Fibroblast of skin of right biceps (primary cell): ENCODE measurements at places on chromosomes 12 and 14.
A peak's percentile ranks its signal among the peaks of the same experiment; 100 is the strongest.

DNA sequence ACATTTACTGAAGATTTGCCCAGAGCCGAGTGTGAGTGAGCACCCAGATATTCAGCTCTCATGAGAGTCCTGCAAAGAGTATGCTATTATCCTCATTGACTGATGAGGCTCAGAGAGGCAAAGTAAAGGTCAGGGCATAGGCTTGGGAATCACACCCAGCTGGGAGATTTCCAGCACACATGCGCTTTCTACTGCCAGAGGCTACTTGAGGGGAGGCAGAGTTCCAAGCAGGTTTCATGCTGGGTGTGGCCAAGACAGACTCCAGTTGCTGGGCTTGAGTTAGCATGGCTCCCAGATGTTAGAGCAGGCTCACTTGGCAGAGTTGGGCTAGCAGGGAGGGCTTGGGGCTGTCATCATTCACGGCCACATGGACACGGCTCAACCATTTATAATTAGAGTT is 14.4 kb upstream of the FAM181A start:
- DNase-seq, result no peak

- DNase-seq, result no peak
Measured at GRCh38 chr12:92544322-92544721, 158.5 kb upstream of the PLEKHG7 start.

DNA sequence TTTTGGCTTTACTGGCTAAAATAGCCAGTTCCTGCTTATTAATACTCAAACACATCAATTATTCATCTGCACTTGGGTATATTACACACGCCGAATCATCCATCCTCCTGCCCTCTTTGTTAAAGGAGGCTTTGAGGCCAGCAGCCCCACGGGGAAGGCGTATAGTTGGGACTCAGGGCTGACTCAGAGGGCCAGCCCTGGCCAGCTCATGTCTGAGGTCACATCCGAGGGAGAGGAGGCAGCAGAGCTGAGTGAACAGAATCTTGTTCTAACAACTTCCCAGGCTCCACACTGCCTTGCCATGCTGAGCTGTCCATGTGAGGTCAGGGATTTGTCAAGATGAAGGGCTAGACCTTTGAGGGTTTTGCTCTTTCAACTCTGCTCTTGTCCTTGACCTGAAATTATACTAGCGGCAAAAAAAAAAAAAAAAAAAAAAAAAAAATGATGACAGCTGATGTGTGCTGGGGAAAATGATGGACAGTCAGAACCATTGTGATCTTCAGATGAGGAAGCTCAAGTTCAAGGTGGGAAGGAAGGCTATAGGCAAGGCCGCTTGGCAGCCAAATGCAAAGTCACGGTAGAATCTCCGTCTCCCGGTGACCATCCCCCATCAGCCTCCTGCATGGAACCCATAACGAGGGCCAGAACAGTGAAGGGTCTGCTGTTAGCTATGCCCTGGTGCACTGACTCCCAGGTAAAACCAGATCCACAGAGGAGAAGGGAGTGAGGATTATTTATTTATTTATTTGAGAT is 12.5 kb upstream of the MARK3 start:
- DNase-seq, result peak; percentile 93

GRCh38 chr12:111645433-111645832 is 40.3 kb downstream of the BRAP start:
- no peak for DNase-seq

- DNase-seq, result peak; percentile 78
Measured at GRCh38 chr12:64180951-64181350, 41.1 kb downstream of the KICS2 start.

DNA sequence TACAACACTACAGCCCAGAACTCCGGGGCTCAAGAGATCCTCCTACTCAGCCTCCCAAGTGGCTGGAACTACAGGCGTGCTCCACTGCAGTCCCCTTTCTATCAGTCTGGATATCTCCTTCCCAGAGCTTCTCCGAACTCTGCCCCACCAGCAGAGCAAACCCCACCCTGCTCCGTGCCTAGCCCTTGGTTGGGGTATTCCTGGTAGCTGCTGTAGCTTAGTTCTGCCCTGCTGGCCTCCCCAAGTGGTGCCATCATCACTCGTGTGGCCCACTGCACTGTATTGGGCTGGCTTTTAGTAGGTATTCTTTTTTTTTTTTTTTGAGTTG is 9.5 kb downstream of the HSP90AA1 start:
- DNase-seq, result no peak

DNA sequence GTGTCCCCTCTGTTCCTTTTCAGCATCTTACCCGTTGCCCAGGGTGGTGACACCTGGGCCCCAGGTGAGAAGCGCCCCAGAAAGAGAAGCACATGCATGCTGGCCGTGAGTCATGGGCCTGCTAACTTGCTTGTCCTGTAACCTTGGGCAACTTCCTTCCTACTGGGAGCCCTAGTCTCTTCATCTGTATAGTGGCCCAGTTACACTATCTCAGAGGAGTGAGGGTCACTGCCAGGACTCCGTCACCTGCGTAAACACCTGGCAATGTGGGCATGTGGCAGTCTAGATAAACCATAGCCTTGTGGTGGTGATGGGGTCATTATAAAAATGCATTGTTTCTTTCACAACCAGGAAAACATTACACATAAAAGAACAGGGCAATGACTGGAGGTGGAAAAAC is 125.2 kb downstream of the SLC25A47 start:
- no peak for DNase-seq

DNA sequence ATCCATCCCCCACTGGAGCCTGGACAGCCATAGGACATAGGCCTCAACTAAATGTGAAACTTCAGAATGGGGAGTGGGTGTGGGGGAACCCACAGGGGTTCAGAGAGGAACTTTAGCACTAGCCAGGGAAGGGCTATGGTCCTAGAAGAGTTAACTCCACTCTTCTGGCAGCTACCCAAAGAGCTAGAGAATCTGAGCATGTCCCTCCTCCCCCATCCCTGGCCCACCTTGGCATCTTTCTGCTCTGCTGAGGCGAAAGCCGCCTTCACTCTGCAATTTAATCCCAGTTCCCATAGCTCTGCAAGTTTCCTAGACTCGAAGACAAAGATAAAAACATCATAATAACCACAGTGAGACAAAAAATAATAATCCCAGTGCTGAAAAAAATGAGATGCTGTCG is 214.7 kb upstream of the RTL1 start:
- DNase-seq, result no peak

- peak; percentile 20 for DNase-seq
Measured at GRCh38 chr12:63802012-63802608, 22.4 kb downstream of the RXYLT1 start.

DNA sequence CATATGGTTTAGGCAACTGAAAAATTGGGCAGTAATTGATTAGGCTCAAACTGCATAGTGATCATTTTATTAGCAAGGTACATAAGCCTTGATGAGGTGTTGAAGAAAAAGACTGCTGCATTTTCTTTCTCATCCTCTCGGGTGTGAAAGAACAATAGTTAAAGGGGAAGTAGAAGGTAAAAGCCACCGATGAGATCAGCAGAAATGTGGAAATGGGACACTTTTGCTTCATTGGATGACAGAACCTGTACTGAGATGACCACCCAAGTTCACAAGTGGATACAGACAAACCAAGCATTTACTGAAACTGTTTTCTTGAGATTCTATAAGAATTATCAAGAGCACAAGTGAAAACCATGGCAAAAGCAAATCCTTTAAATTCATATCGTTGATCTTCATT is 184.0 kb downstream of the TMX1 start:
- DNase-seq, result no peak

DNA sequence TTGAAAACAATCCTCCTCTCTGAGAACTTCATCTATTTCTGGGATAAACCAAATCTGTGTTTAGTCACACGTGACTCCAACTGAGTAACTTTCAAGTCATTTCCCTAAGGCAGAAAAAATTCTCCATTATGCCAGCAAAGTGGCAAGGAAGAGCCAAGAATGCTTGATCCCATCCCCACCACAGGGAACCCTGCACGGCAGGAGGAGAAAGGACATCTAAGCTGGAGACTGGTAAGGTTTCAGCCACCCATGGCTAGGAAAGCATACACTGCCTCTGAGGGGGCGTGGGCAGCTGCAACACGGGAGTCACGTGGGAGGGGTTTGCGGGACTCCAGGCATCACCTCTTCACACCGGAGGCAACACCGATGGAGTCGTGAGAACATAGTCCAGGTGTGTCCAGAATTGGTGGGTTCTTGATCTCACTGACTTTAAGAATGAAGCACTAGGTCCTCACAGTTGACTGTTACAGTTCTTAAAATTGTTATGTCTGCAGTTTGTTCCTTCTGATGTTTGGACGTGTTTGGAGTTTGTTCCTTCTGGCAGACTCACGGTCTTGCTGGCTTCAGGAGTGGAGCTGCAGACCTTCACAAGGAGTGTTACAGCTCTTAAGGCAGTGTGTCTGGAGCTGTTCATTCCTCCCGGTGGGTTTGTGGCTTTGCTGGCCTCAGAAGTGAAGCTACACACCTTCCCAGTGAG is 2.7 kb upstream of the SIVA1 start:
- no peak for DNase-seq

DNA sequence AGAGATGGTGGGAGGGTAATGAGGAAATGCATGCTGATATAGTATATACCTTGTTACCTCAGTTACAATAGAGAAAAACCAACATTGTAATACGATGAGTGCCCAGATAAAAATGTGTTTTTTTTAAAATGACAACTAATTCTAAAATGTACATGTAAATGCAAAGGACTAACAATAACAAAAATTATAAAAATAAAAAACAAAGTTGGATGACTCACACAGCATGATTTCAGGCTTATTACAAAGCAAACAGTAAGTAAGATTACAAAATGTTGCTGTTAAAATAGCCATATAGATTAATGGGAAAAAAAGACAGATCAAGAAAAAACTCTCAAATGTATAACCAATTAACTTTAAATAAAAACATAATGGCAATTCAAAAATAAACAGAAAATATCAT is 1099.4 kb downstream of the FSCB start:
- DNase-seq, result no peak

DNA sequence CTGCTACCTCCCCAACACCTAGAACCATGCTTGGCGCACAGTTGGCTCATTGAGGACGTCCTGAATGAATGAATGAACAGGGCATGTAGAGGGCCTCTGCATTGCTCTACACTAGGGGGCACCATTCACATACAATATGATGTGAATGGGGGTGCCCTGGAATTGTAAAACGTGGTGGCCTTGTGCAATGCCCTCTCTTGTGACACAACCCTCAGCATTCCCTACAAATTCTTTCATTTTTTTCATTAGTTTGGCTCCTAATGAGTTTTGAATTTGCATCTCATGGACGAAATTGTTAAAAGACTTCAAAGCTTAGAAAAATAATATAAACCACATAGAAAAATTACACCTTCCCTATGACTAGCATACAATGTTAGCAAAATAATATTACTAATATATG is 2.3 kb upstream of the DIO2 start:
- DNase-seq, result peak; percentile 68

GRCh38 chr12:48995086-48995879 is 3.9 kb downstream of the DDN start:
- DNase-seq, result peak; percentile 81

GRCh38 chr14:22478670-22479069 is 110.4 kb downstream of the DAD1 start:
- DNase-seq, result peak; percentile 50

DNA sequence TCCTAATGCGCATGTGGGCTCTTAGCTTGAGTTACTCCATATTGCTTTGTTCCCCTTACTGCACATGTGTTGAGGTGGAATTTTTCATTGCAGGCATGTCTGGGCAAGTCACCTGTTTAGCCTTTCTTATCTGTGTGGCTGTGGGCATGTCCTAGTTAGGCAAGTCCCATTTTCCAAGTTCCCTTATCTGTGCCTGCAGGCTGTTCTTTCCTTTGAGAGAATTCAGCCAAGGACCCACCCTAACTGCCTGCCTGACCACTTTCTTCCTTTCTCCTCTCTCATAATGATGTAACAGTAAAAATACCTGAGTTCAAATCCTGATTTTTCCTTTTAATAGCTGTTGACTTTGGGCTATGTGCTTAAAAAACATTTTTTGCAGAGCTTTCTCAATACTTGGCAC is 870.6 kb downstream of the NRXN3 start:
- DNase-seq, result no peak

GRCh38 chr12:118025168-118025567 is 8.7 kb downstream of the RFC5 start:
- no peak for DNase-seq
